ENCODE measurements at places on chromosomes 5 and 9. TPM values are rescaled to one million over a fixed set of nuclear protein-coding genes. Genes with fewer than 3 reads are reported as not detected.

DNA sequence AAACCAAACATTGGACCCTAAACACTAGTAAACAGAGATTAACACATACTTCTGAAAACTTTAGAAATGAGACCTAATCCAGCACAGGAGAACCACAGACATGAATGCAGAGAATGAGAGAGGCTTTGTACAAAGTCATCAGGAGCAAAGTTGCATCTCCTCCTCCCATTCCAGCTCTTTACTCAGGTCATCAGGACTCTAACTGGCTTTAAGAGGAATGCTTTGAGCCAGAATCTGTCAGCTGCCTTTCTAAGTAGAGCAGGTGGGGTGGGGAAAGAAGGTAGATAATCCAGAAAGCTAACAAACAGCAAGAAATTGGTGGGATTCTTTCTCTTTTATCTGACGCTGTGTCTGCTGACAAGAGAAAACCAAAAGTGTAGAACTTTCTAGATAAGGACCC is 582.7 kb upstream of the DMAC1 start:
- H3K27me3 ChIP-seq: peaks cover 4% of the 10 kb centered on the region
- no peak for DNase-seq
- no peak overlapping the region for H3K4me3 ChIP-seq
- no peaks in the 10 kb centered on the region for H3K4me1 ChIP-seq
- H3K36me3 ChIP-seq: no peaks in the 10 kb centered on the region
- H3K27ac ChIP-seq: no peak overlapping the region

DNA sequence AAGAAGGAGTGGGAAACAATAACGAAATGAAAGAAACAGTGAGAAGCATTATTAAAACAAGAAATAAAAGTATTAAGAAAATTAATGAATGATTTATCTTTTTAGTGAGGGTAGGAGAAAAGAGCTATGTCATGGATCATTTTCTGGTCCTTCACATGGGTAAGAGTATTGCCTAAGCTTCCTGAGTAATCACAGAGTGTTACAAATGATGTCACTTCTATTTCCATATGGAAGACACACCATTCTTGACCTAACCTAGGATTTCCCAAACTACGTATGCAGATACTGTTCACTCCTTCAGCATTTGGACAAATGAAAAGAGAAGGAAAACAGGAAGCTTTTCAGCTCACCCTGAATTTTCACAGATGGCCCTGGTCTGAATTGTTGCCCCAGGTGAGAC is 3.3 kb upstream of the TSLP start:
- H3K4me1 ChIP-seq: peaks cover 16% of the 10 kb centered on the region
- H3K27me3 ChIP-seq: peaks cover 70% of the 10 kb centered on the region
- DNase-seq: no peak
- no peak overlapping the region for H3K4me3 ChIP-seq

DNA sequence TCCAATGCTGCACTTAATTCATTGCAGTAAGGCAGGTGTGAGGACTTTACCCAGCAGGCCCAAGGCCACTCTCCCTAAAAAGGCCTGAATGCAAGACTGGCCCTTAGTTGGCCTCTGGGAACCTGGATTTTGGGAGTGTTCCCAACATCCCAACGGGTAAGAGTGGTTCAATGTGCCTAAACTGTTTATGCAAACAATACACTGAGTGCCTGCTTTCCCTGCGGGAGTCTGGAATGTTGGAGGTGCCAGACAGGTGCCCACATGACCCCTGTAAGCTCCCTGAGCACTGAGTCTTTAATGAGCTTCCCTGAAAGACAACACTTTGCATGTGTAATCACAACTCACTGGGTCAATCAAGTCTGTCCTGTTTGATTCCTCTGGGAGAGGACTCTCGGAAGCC is 37.4 kb downstream of the NSUN2 start:
- H3K27me3 ChIP-seq: no peaks in the 10 kb centered on the region
- DNase-seq: no peak
- no peak overlapping the region for H3K27ac ChIP-seq
- peaks cover 37% of the 10 kb centered on the region for H3K36me3 ChIP-seq
- H3K4me3 ChIP-seq: no peak overlapping the region

DNA sequence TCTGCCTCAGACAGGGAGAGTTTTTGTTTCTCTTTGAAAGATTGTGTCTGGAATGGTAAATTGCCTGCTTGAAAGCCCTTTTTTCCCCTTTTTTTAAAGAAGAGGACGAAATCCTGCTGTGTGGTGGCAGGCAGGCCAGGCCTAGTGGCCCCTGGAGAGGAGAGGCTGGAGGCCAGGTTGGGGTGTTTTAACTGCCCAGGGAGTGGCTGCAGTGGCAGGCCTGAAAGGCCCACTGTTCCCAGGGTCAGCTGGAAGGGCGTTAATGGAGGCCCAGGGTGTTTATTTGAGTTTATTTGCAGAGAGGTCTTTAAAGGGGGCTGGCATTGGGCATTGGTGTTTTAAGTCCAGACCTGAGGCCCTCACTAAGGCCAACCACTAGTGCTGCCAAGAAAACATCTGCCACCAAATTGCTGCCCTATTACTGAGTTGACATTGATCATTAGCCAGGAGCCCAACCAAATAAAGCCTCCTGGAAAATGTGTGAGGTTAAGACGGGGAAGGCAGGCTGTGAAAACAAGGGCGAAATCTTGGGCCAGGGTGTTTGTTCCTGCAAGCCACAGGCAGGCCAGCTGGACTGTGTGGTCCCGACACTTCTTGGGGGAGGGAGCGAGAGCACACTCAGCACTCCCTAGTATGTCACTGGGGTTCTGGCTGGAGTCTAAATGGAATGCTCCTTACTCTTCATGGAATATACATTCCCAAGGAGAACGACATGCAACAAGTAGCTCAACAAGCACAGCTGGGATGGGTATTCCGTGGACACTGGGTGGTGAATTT is 5.0 kb downstream of the JADE2 start:
- no peak for DNase-seq
- no peaks in the 10 kb centered on the region for H3K27me3 ChIP-seq

ARHGEF37 gene
- 0.95 TPM for total RNA-seq

Measured in activated naive CD4-positive, alpha-beta T cell treated with anti-CD3 and anti-CD28 coated beads for 36 hours (primary cell).